T-cell (primary cell): ENCODE measurements at places on chromosomes 3 and 15.

DNA sequence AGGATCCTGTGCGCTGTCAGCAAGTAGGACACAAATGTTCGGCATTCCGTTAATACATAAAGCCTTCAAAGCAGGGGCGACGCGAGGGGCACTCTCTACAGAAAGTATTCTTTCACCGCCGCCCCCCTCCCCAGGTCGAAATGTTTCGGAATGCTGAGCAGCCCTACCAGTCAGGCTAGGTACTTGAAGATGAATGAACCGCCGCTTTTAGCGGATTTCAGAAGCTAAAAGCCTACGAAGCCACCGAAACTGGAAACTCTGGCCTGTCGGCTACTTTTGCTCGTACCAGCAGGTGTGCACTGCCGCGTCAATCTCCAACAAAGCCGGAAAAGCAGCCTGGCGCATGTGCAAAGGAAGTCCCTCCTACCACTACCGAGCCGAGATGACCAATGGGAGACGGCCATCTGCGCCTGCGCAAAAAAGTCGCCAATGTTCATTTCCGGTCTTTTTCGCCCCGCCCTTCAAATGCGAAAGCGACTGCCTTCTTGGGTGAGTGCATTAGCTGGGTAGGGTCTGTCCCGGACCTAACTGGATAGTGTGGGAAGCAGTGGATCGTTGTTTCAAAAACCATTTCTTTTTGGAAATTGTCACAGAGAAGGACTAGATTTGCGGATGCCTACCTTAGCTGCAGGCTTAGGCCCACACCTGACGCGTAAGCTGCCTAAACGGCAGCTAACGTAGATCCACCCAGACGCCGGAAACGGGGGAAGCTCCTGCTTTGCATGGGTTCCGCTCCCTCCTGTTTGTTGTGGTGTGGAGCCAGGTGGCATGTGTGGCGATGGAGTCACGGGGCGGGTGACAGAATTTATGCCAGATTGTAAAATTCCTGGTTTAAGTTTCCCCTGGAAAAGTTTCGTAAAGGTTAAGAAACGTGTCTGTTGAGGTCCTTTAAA lies at the start of gene WDR5B:
TSS of gene WDR5B (minus strand) at position 301 of the 893 bp plus-strand sequence. CDS start 534 bp downstream, outside the sequence.
- DNase-seq: peak; percentile 97

GRCh38 chr3:66989860-66990696 lies 8.0 kb upstream of the KBTBD8 start:
- no peak for DNase-seq

- DNase-seq: no peak
Measured at GRCh38 chr3:179687967-179688535, 35.2 kb downstream of the USP13 start.

DNA sequence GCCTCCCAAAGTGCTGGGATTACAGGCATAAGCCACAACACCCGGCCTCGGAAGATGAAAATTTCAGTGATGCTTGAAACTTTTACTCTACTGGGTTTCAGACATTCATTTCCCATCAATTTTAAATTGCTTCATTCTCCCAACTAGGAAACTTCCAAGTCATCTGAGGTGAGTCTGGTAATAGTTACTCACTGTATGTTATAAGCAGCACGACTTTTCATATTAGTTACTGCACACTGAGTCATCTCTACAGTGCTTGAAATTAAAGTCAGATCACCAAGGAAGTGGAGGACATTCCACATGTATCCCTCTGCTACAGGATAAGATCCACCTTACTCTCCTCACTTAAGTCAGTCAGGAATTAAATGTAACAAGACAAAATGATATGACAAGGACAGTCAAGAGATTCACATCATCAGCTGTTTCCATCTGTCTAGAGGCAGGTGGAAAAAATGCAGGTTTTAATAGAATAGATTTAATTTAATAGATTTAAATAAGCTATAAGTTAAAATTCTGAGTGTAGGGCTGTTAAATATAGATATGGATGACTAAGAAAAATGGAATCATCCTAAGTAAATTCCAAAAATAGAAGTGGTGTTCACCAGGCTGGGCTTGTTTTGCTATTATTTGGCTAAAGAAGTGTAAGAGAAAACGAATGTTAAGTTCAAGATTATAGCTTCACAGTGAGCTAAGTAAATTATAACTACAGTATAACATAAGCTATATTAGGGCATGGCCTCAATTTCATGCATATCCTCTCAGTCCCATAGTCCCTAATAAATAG lies 104.4 kb downstream of the TMCO5A start:
- DNase-seq: no peak

DNA sequence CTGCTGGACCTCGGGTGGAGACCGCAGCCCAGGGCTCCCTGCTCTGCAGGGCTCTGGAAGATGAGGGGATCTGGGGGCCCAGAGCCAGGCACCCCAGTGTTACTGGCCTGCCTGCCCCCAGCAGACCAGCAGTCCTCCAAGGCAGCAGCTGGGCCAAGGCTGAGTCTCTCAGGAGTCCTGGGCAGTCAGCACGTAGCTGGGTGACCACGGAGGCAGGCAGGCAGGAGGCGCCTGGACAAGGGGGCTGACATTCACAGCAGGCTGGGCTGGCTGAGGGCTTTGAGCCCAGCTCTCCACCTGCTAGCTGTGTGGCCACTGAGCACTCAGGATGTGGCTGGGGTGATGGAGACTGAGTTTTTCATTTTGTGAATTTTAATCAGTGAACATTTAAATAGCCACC lies 67.9 kb downstream of the IQSEC1 start:
- no peak for DNase-seq

- DNase-seq: no peak
Measured at GRCh38 chr3:180617049-180617448, 15.1 kb downstream of the TTC14 start.
